ENCODE measurements at places on chromosomes 12 and 14.

DNA sequence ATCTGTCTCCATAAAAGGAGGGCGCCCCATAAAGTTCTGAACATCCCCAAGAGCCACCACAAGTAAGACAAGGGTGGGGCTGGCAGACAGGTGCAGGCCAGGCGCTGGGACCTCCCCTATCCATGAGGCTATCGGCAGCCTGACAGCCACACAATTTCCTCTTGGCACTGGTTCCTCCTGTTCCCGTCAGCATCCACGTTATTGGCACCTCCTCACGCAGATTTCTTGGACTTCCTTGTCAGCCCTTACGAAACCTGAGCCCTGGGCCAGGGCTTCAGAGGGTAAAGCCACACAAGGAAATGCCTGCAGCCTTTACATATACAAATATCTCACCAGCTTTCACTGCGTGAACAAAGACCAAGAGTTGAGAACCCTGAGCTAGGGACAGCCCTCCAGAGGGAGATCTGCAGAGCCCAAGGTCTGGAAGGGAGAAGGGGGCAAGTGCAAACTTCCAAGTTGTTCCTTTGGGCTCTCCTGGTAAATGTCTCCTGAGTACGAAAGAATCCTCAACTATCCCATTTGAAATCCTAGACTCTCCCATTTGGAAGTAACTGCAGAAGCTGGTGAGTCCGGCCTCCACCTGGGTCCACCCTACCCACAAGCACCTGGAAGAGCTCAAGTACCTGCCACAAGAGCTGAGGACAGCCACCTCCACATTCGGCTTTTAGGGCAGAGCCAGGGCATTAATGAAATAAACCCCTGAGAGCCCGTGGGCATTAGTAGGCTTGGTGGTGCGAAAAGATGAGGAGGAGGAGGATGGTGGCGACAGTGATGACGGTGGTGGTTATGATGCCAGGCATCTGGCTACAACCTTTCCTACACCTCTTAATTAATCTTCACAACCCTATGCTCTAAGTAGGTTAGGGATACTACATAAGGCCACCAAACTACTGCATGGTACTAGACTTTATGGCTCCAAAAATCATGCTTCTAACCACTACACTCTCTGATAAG lies 5.5 kb upstream of the TC2N start:
- H3K27me3 ChIP-seq: no peaks in the 10 kb centered on the region
- peaks cover 27% of the 10 kb centered on the region for H3K36me3 ChIP-seq
- H3K27ac ChIP-seq: peak overlapping the region; percentile 99
- peaks cover 62% of the 10 kb centered on the region for H3K4me1 ChIP-seq
- H3K4me3 ChIP-seq: peak overlapping the region; percentile 80

- no peaks in the 10 kb centered on the region for H3K27me3 ChIP-seq
- peaks cover 18% of the 10 kb centered on the region for H3K4me1 ChIP-seq
- H3K27ac ChIP-seq: no peak overlapping the region
- DNase-seq: no peak
- H3K4me3 ChIP-seq: no peak overlapping the region
- peaks cover 3% of the 10 kb centered on the region for H3K36me3 ChIP-seq
These were observed 769 bp upstream of the SLC39A5 start for GRCh38 chr12:56229082-56229481.

DNA sequence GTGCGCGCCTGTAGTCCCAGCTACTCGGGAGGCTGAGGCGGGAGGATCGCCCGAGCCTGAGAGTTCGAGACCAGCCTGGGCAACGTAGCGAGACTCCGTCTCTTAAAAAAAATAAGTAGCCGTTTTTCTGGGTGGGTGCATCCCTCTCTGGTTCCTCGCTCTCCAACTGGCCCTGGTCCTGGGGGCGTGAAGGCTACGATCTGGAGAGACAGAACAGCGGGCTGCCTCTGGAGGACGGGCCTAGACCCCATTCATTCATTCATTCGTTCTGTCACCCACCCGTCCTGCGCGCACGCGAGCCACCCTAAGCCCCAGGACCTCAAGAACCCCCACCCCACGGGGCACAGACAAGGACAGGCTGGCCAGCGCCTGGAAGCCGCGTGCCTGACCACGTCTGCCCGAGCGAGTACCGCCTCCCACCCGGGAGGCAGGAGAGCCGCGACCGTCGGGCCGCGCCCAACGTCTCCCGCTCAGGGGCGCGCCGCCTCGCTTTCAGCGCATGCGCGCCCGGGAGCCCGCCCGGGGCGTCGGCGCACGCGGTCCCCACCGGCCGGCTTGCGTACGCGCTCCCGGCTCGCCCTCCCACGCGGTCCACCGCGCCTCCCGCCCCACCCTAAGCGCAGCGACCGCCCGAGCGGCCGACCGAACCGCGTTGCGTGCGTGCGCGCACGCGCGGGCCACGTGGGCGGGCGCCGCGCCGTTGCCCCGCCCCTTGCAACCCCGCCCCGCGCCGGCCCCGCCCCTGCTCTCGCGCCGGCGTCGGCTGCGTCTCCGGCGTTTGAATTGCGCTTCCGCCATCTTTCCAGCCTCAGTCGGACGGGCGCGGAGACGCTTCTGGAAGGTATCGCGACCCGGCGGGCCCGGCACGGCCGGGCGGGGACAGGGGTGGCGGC lies at the start of gene RAN:
Gene RAN (plus strand): TSS at position 781 of the 893 bp plus-strand sequence. CDS start 528 bp downstream, outside the sequence.
- peaks cover 62% of the 10 kb centered on the region for H3K36me3 ChIP-seq
- peaks cover 20% of the 10 kb centered on the region for H3K4me1 ChIP-seq
- H3K4me3 ChIP-seq: peak within 1 kb of the TSS; percentile 89
- no peaks in the 10 kb centered on the region for H3K27me3 ChIP-seq
- H3K27ac ChIP-seq: peak within 1 kb of the TSS; percentile 92

DNA sequence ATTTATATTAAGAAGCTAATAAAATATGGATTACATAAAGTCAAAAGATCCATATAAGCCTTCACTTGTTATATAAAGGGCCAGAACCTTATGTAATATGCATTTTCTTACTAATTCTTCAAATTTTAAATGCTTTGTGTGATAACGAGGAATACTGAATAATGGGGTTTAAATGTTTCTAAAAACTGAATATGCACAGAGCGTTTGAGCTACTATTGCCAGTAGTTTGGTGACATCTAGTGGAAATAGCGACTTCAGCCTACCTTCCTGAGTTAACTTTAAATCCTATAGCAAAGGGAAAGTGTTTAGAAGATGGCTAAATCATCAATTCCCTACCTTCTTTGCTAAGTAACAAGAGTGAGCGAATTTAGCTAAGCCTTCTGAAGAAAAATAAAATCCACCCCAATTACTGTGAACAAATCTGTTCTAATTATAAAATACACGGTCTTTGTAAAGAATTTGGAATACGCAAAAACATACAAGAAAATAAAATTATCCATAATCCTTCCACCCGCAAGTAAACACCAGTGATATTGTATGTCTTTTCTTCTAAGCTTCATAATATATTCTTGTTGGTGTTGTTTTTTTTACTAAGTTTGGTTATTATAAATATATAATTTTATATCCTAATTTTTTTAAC lies 115.5 kb upstream of the G2E3 start:
- H3K27me3 ChIP-seq: no peaks in the 10 kb centered on the region
- DNase-seq: no peak
- H3K36me3 ChIP-seq: no peaks in the 10 kb centered on the region
- H3K4me3 ChIP-seq: no peak overlapping the region

DNA sequence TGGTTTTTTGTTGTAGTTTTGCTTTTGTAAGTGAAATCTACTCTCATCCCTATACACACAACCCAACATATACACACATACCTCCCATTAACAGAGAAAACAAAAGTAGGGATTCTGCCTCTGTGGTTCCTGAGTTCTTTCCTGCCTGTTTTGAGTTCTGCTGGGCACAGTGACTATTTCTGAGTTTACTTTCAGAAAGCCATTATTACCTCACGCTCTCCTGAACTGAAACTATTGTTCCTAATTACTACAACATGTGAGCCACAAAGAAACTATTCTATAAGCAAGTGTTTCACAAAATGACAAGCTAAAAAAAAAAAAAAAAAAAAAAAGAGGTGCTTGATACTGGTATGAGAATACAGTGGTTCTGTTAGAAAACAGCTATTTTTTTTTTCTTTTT lies 110.9 kb downstream of the ALG10B start:
- no peaks in the 10 kb centered on the region for H3K36me3 ChIP-seq
- H3K4me3 ChIP-seq: no peak overlapping the region
- no peak for DNase-seq
- no peak overlapping the region for H3K27ac ChIP-seq
- H3K27me3 ChIP-seq: no peaks in the 10 kb centered on the region

DNA sequence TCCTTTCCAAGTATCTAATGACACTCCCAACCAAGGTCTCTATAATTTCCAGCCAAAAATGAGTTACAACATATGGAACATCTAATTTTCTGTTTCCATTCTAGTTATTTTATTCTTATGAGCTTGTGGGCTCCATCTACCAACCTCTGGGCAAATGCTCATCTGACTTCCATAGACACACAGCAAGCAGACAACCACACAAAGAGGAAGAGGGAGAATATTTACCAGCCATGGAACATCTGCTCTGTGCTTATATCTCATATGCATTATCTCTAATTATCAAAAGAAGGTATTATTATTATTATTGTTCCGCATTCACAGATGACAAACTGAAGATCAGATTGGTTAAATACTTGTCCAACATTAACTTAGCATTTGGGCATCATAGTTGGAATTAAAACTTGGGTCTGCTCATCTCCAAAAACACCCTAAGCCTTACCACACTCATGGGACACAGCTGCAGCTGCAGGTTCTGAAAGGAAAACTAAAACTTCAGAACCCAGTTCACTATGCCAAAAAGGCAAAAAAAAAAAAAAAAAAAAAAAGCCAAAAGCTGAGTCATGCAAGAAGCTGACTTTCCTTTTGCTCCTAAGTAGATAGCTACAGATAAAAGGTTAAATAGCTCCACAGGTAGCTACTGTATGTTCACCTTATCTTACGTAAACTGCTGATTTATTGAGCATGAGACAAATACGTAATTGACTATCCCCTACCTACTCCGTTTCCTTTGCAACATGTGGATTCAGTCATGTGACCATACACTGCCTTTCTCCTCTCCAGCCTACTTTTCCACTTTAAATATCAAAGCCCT lies 23.6 kb upstream of the TCL1B start:
- H3K27me3 ChIP-seq: peaks cover 82% of the 10 kb centered on the region
- no peaks in the 10 kb centered on the region for H3K36me3 ChIP-seq
- peaks cover 2% of the 10 kb centered on the region for H3K4me1 ChIP-seq
- H3K27ac ChIP-seq: no peak overlapping the region

GRCh38 chr14:89648510-89648909 lies 231.5 kb upstream of the FOXN3 start:
- no peaks in the 10 kb centered on the region for H3K27me3 ChIP-seq
- peaks cover 4% of the 10 kb centered on the region for H3K4me1 ChIP-seq
- H3K4me3 ChIP-seq: no peak overlapping the region

DNA sequence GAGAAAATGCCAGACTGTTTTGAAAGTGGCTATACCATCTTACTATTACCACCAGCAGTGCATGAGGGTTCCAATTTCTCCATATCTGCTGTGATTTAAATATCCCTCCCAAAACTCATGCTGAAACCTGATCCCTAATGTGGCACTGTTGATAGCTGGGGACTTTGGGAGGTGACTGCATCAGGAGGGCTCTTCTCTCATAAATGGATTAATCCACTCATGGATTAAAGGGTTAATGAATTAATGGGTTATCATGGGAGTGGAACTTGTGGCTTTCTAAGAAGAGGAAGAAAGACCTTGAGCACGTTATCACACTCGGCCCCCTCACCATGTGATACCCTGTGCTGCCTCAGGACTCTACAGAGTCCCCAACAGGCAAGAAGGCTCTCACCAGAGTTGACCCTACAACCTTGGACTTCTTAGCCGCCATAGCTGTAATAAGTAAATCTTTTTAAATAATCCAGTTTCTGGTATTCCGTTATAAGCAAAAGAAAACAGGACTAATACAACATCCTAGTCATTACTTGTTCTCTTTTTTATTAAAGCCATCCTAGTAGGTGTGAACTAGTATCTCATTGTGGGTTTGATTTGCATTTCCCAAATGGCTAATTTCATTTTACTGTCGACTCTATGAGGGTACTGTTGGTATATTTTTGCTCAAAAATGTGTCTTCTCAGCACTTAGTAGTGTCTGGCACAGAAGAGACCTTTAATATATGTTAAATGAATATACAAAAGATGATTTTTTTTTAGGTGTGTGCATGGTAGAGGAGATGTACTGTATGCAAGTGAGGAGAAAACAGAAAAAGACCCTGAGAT lies 14.3 kb downstream of the PPP1R12A start:
- H3K27me3 ChIP-seq: no peaks in the 10 kb centered on the region
- peaks cover 11% of the 10 kb centered on the region for H3K36me3 ChIP-seq
- H3K27ac ChIP-seq: peak overlapping the region; percentile 26
- DNase-seq: no peak

GRCh38 chr14:72777636-72778035 lies 116.3 kb downstream of the DPF3 start:
- H3K4me1 ChIP-seq: peaks cover 3% of the 10 kb centered on the region
- H3K27ac ChIP-seq: no peak overlapping the region
- no peaks in the 10 kb centered on the region for H3K27me3 ChIP-seq

- no peaks in the 10 kb centered on the region for H3K4me1 ChIP-seq
- no peak overlapping the region for H3K4me3 ChIP-seq
- H3K36me3 ChIP-seq: no peaks in the 10 kb centered on the region
- no peak overlapping the region for H3K27ac ChIP-seq
- no peaks in the 10 kb centered on the region for H3K27me3 ChIP-seq
These were observed 561.9 kb downstream of the FLRT2 start for GRCh38 chr14:86091811-86092210.

- no peaks in the 10 kb centered on the region for H3K27me3 ChIP-seq
- H3K4me3 ChIP-seq: no peak overlapping the region
- DNase-seq: no peak
- H3K4me1 ChIP-seq: peaks cover 13% of the 10 kb centered on the region
- H3K27ac ChIP-seq: no peak overlapping the region
These were observed 11.6 kb upstream of the AP4S1 start for GRCh38 chr14:31013841-31014240.

GRCh38 chr14:64706593-64707193 lies 2.5 kb downstream of the PLEKHG3 start:
- H3K27me3 ChIP-seq: peaks cover 17% of the 10 kb centered on the region
- peaks cover 60% of the 10 kb centered on the region for H3K4me1 ChIP-seq
- H3K4me3 ChIP-seq: peak overlapping the region; percentile 85
- peaks cover 13% of the 10 kb centered on the region for H3K36me3 ChIP-seq

DNA sequence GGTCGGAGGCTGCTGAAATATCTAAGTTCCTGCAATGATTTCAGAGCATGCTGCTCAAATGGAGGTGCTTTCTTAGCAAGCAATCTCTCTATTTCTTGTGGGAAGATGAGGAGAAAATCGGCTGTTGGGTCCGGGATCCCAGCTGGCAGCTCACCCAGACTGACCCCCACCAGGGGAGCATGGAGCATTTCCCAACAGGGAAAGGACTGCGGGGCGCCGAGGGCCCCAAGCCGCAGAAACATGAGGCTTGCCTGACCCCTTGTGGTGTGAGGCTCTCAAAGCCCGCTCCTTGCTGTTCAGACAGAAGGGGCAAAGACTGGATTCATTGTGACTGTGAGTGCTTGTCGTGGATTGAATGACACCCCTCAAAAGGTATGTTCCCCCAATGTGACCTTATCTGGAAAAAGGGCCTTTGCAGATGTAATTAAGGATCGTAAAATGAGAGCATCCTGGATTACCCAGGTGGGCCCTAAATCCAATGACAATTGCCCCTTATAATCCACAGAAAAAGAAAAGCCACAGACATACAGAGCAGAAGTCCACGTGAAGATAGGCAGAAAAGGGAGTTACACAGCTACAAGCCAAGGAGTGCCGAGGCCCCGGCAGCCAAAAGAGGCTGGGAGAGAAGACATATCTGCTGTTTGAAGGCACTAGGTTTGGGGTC lies 116.3 kb upstream of the VASH1 start:
- DNase-seq: no peak
- H3K4me3 ChIP-seq: no peak overlapping the region
- H3K4me1 ChIP-seq: no peaks in the 10 kb centered on the region
- H3K36me3 ChIP-seq: no peaks in the 10 kb centered on the region

GRCh38 chr14:63428486-63428885 lies 109.8 kb upstream of the GPHB5 start:
- H3K36me3 ChIP-seq: no peaks in the 10 kb centered on the region
- no peak for DNase-seq
- H3K27ac ChIP-seq: no peak overlapping the region
- no peaks in the 10 kb centered on the region for H3K27me3 ChIP-seq
- peaks cover 15% of the 10 kb centered on the region for H3K4me1 ChIP-seq
